ENCODE measurements at places on chromosomes 2 and 18.

DNA sequence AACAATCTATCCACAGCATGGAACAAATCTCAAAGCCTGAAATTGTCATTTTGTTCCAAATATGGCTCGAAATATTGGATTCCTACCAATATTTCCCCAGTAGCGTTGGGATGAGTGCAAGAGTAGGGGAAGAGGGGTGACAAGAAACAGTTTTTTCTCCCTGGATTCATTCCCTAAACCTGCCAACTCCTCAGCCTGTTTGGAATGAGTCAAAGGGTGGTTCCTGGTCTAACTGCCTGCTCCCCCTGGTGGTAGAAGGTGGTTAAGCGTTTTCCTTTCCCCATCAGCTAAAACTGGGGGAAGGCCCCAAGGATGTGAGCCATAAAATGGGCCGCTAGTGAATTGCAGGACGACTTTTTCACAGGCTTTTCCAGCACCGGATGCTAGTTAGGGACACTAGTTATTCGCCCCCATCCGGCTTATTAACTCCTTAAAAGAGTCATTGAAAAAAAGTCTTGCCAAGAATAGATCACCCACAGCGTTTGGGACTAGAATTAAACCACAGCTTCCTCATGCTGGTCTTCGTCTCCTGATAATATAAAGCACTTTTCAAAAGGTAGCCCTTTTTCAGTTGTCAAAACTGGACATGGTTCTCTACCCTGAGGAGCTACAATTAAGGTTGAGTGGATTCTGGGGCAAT, 72.5 kb downstream of the DHRS9 start:
- peak; percentile 34 for DNase-seq

GRCh38 chr2:72949045-72949444, 31.7 kb downstream of the EMX1 start:
- DNase-seq = no peak

GRCh38 chr2:230694241-230694640, 18.4 kb upstream of the CAB39 start:
- no peak for DNase-seq

DNA sequence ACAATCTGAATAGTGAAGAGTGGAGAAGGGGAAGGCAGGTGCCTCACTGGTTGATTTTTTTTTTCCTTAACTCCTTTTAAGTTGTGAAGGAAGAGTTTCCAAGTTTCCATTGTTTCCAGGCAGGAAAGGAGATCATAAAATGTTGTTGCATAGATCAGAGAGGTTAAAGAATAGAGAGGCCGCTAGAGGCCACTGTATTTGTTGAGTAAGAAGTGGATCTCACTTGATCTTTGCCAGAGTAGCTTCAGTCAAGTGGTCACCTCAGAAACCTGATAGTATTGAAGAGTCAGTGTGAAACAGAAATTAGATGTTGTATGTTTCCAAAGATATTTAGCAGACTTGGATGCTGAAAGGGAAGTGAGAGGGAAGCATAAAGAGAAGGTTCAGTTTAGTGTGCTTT, 17.6 kb downstream of the CTNNA2 start:
- DNase-seq = no peak

- no peak for DNase-seq
Measured at GRCh38 chr2:69773206-69773605, 31.3 kb downstream of the ANXA4 start.

- DNase-seq = no peak
Measured at GRCh38 chr18:8163286-8163959, 445.8 kb upstream of the RAB12 start.

DNA sequence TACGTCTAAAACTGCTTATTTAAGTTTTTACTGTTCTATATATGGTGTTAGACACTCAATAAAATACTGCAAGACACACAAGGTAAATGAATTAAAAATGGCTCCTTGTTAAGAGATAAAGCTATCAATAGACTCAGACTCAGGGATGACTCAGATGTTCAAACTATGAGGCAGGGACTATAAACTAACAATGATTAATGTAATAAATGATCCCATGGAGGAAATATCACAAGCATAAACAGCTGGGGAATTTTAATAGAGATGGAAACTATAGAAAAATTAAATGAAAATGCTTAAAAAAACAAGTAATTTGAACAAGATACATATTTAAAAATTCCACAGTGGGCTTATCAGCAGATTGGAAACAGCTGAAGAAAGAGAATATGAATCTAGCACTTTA, 650.8 kb downstream of the DCDC2C start:
- DNase-seq = no peak

DNA sequence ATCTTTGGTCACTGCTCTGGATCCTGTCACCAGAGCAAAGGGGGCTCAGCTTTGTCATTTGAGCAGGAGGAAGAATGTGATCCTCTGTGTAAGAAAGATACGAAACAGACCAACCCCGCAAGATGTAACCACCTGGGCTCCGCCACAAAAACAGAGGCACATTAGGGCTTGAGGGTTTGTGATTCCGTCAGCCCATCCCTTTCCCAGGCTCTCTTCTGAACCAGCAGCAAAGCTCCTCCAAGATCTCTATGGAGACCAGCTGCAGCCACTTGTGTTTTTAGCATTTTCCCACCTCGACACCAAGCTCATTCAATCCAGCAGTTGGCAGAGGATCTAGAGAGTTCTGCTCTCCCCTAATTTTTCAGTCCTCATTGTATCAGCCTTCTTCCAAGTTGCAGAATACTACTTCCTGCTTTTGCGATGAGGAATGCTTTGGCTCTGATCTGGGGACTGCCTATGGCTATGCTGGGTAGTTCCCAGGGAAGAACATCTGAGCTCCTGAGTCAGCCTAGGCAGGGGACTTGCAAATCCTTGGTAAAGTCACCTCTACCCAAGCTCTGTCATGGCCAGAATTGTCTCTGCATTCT, 139.6 kb upstream of the RAB12 start:
- DNase-seq = peak; percentile 52

DNA sequence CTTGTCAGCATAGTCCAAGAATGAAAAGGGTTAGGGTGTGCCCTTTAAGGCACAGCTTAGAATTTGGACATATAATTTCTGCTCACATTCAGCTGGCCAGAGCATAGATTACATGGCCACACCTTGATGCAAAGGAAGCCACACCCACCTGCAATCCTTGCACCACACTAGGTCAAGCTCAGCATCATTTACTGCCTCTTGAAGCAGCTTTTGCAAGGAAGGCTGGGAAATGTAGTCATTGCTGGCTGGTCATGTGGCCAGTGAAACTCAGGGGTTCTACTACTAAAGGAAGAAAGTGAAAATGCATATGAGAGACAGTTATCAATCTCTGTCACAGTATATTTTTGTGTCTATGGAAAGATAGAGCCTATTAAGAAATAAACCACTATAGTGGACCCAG, 159.3 kb downstream of the GFPT1 start:
- DNase-seq = no peak

GRCh38 chr2:53511549-53511948, 256.1 kb upstream of the CHAC2 start:
- no peak for DNase-seq

DNA sequence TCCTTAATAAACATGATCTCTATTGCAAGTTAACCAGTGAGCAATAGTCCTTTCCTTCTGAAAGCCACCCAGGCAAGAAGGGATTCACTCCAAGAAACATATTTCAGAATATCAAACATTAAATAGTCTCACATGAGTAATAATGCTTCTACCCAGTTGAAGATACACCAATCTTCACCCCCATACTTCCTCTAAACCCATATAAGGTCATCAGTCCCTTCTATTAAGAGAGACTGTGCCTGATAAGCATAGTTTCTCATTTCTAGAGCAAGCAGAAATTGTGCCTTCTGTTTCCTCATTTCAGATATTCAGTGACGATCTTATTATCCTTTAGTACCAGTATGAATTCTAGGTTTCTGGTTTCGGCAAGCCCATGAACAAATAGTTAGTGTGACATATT, 64.6 kb downstream of the DSEL start:
- DNase-seq = no peak

DNA sequence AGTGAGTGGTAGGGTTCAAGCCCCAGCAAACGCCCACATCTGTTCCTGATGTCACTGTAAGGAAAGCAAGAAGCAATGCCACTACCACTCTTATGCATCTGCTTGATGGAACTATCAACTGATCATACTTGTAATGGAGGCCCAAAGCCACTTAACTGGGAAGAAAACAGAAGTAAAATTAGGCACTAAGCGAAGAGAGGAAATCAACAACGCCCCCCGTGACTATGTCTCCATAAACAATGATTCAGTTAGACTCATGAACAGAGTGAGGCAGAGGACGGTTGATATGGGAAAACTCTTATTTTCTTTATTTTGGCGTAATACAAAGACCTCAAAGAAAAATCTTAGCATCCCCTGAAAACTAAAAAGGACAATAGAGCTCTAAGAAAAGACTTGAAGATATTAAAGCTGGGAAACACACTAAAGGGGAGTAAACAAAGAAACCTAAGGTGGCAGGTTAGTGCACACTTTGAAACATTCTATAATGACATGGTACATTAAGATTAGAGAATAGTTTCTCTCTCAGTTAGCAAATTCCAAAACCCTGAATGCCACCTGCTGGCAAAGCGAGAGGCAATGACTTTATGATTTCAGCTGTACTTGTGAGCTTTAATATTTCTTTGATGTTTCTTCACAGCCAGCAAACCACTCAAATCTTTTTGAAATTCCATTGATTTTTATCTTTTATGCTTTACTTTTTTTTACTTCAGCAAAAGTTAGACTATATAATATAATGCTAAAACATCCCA, 86.5 kb downstream of the LRP2 start:
- no peak for DNase-seq

GRCh38 chr2:178114462-178114861, 2.2 kb downstream of the RBM45 start:
- no peak for DNase-seq

DNA sequence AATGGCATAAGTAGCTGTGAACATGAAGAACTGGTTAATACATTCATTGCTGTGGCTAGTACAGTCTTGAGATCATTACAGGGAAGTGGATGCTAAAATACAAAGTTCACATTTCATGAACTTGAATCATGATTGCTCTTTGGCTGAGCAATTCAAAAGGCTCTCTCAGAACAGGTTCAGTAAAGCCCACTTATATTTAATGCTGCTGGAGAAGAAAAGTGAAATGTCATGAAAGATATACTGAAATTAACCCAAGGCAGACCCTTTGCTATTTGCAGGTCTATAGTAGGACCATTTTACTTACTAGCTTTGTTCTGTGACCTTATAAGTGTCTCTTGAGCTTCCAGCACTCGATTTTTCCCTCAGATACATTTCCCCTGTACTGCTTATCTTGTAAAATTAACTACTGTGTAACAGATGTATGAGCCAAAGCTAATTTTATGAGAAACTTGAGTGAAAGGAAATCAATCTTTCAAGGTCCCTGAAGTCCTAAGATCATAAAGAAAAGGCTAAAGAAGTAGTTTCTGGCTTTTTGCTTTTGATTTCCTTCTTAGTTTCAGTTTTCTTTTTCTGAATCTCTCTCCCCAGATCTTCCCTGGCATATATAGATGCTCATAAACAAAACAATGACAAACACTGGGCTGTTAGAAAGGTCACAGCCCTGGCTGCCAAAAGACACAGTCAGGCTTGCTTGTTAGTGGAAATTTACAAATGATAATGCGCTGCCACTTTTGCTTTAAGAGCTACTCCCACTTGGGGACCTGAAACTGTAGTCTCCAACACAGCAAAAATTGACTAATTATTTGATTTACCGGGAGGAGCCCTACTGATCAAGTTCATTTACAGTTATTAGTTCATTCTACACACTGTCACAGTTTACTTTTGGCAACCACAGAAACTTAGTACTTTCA, 132.7 kb upstream of the XPO1 start:
- DNase-seq = peak; percentile 20

DNA sequence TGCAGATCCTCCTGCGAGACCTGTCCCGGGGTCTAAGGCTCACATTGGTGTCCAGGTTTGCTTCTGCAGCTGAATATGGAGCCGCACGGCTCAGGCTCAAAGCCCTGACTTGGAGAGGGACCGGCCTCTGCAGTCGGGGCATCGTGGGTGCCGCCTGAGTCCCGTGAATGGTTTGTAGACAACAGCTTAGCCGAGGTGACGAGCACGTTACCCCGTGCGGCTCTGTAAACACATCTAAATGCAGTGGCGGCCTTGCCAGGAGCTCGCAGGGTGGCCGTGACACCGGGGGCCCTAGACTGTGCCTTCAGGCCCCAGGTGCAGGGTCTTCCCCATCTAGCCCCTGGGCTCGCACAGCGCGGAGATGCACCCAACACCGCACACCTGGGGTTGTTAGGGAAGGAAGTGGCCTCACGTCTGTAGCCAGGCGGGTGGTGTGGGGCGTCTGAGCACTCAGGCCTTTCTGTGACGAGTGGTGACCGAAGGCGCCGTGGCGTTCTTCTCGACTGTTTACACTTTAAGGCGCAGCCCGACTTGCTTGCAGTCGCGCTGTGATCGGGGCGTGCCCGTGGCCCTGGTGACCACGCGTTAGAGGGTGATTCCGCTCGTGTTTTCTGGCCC, 91.6 kb downstream of the NFATC1 start:
- DNase-seq = peak; percentile 21

GRCh38 chr2:50851886-50852285, 180.0 kb downstream of the NRXN1 start:
- no peak for DNase-seq

DNA sequence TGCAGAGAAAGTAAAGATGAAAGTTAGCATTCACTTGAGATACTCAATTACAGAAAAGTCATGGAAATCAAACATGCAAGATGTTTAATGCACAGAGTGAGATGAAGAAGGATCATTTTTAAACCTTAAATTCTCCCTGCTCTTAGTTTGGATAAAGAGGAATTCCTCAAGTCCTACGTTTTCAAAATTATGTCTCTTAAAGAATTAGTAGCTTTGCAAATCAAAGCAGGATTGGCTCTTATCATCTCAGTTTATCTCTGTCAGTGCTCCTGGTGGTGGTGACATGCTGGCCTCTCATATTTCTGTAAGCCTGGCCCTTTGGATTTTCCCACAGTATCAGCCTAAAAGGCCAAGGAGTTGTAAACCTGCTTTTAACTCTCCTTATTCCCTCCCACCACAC, 242.2 kb downstream of the NRXN1 start:
- no peak for DNase-seq

- DNase-seq = no peak
Measured at GRCh38 chr18:56374007-56374655, 264.3 kb downstream of the TXNL1 start.
